ENCODE measurements at places on chromosomes 3 and 15.

GRCh38 chr15:89751748-89752147 is 699 bp upstream of the MESP1 start:
- DNase-seq: no peak

DNA sequence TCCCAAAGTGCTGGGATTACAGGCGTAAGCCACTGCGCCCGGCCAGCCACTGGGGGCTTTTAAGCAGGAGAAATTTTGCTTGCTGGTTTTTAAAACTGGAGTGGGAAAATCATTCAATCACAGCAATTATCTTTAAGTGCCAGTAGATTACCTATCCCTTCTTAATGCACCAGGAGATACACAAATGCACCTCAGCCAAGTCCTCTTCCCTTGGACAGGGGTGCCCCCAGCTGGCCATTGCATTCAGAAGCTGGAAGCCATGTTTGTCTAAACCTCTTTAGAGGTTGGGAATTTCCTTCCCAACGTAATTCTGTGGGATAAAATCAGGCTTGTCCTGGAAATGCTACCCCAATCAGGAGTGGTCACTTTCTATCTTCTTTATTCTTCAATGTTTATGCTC is 26.6 kb downstream of the MIX23 start:
- DNase-seq: no peak

DNA sequence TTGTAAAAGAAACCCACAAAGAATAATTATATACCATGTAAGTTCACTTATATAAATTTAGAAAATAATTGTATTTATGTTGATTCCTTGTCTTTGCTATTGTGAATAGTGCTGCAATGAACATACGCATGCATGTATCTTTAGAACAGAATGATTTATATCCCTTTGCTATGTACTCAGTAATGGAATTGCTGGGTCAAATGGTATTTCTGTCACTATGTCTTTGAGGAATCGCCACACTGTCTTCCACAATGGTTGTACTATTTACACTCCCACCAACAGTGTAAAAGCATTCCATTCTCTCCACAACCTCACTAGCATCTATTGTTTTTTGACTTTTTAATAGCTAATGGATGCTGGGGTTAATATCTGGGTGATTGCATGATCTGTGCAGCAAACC is 149.4 kb upstream of the CNTN3 start:
- DNase-seq: no peak

DNA sequence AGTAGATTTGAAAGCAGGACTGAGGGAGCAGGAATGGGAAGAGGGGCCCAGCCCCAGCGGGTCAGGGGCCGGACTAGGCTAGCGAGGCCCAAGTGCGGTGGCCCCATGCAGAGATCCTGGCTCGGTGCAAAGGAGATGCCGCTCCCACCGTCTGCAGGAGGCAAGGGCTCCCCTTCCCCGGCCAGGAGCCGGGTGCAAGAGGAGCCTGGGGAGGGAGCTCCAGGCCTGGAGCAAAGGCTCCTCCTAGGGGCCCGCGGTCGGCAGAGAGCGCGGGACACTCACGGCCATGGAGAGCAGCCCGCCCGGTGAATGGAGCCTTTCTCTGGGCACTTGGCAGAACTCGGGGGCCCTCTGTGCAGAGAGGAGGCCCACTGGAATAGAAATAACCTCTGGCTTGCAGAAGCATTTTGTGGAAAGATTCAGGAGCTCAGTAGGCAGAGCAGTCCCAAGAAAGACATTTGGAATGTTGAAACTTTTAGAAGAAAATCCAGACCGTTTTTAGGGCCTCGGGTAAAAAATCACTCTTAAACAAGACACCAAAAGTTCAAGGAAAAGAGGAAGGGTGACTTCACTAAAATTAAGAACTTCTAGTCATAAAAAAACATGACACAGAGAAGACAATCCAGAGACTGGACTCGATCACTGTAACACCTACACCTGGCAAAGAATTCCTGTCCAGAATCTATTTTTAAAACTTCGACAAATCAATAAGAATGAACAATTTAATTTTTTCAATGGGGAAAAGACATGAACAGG is 43.0 kb upstream of the USP3 start:
- DNase-seq: no peak

DNA sequence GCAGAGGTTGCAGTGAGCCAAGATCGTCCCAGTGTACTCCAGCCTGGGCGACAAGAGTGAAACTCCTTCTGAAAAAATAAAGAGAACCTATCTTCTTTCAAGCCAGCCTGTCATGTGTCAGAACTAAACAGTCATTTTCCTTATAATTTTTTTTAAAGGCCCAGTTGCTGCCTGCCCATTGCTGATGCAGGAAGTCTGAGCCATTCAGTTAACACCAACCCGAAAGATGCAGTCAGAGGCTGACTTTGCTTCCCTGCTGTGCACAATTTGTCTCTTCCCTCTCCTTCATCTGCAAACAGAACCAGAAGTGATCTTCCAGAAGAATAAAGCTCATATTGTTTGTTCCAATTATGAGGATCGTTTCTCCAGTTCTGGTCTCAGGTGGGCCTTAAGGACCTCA is 220.6 kb downstream of the SLCO3A1 start:
- no peak for DNase-seq

DNA sequence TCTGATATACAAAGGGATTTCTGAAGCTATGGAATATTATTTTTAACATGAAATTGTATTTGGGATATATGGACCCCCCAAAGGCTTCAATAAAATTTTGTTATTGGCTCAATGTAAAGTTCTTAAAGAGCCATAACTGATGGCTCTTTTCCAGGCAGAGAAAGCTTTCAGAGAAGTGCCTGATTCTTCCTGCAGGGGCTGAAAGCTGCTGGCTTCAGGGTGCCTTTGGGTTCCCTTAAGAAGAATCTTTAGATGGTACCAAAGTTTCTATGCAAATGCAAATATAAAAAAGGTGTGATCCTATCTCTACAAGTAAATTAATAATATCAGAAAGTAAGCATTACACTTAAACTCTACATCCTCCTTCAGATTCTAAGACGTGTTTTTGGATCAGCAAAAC is 72.6 kb downstream of the NR2F2 start:
- no peak for DNase-seq

- DNase-seq: peak; percentile 90
Observed at GRCh38 chr3:49093853-49094767, at the start of gene QRICH1. Gene QRICH1 (minus strand): TSS chr3:49094071. CDS start chr3:49077017, 17,054 bp downstream.

GRCh38 chr3:183391460-183391859 is 37.0 kb downstream of the MCF2L2 start:
- no peak for DNase-seq

DNA sequence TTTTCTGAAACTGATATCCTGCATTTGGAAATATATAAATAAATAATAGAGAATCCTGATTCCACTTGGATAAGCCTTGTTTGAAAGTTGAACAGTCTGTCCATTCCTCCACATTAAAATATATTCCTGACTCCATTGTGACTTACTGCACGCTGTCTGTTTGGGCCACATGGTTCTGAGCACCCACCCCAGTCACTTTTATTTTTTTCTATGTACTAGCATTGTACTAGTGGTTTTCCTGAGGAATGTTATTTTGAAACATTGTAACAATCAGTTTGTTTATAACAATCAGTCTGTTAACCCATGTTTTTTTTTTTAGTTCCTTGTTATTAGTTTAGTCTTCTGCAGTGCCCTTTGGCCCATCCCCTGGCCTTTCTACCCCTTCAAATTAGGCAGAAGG is 87.4 kb upstream of the CCNL1 start:
- DNase-seq: no peak

GRCh38 chr3:197218210-197218609 is 80.2 kb downstream of the DLG1 start:
- no peak for DNase-seq

DNA sequence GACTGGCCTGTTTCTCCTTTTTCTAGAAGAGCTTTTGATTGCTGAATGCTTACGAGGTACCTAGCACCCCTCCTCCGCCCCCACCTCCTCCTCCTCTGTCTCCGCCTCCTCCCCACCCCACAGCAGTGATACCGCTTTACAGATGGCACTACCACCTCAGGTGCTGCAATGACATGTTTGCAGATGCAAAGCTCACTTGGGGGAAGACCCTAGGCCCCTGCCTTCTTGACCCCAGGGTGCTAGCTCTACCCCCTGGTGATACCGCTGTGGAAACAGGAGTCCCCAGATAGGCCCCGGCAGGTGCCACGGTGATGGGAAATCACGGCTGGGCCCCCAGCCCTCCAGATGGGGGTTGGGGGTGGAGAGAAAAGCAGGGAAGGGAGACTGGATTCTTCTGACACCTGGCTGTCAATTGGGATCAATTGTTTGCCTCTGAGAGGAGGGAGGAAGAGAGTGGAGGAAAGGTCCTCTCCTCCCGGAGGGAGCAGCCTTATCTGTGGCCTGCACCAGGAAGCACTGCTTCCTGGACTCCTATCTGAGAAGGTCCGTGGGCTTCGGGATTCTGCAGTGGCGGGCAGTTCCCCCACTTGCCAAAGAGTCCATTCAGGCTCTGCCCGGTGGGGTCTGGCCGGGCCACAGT is 37.6 kb downstream of the DNASE1L3 start:
- no peak for DNase-seq

GRCh38 chr15:41561777-41562145 is 2.7 kb downstream of the TYRO3 start:
- no peak for DNase-seq

DNA sequence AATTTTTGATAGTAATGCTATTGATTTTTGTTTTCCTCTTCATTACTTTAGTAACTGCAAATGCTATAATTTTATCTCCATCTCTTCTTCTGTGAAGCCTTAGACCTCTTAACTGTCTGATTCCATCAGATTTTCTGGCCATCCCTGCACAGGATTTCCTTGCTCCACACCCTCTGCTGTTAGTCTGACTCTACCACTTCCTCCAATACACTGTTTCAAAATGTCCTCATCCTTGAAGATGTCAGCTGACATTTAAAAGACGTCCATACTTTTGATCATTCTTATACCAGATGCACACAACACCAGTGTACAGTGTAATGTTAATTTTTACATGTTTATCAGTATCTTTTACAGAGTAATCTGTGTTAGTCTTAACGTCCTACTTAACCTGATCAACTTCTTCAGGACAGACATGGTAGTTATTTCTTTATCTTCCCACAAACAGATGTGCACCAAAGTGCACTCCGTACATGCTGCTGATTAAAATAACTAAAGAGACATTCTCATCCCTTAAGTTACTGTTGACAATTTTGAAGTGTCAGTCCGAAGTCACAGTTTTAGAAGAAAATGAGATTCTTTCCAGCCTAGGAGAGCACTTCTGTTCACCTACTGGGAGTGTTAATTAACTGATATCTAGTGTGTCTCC is 102.4 kb upstream of the RASGRP1 start:
- DNase-seq: no peak

- DNase-seq: no peak
Observed at GRCh38 chr3:8210882-8211341, 290.7 kb upstream of the LMCD1 start.

GRCh38 chr3:193688834-193689714 is 96.1 kb downstream of the OPA1 start:
- DNase-seq: no peak

GRCh38 chr3:188446014-188446413 is 292.1 kb downstream of the LPP start:
- no peak for DNase-seq

GRCh38 chr3:188979248-188979647 is 192.5 kb upstream of the TPRG1 start:
- DNase-seq: no peak

DNA sequence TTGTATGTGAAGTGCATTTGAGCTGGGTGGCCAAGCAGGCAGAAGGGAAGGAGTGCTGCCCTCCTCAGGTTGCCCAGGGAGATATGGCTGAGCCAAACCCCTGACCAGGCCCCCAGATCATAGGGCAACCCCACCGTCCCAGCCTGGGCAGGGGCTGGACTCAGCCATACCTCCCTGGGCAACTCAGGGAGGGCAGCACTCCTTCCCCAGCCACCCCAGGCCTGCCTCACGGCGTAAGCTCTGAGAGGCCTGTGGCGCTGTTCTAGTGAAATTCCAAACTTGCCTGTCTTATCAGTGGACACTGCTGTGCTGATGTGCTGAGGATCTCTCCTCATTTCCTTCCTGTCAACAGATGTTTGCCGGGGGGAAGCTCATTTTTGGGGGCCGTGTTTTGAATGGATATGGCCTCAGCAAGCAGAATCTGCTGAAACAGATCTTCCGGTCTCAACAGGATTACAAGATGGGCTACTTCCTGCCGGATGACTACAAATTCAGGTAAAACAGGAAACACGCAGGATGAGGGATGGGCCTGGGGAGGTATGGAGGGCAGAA is 57.6 kb upstream of the FGD5 start:
- no peak for DNase-seq

DNA sequence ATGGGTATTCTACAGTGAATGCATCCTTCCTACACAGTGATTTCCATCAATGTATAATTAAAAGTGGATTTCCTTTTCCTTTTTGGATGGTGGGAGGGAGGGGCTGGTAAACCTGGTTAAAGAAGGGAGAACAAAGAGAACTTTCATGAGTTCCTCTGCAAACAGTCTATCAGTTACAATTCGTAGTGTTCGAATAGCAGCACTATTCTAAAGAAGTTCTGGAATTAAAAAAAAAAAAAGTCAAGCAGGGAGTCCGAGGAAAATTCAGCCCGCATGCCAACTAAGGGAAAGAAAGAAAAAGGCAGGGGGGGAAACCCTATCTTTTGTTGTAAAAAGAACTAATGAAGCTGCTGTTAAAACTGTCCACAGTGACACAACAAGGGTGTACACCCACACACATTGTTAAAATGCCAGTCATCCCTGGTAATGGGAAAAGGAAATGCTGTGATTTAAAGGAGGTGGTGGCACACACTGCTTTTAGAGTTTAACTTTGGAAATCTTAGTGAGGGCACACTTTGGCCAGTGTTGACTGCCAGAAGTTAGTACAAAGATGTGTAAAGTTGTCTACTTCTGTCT is 521.2 kb downstream of the ZIC1 start:
- DNase-seq: no peak

- no peak for DNase-seq
Observed at GRCh38 chr15:40468898-40469331, 1.9 kb upstream of the CHST14 start.

GRCh38 chr15:52066842-52067544 is 45.6 kb downstream of the BCL2L10 start:
- no peak for DNase-seq

- no peak for DNase-seq
Observed at GRCh38 chr15:57385923-57386390, 9.7 kb downstream of the CGNL1 start.

- no peak for DNase-seq
Observed at GRCh38 chr3:56124546-56124945, 343.7 kb downstream of the ERC2 start.

DNA sequence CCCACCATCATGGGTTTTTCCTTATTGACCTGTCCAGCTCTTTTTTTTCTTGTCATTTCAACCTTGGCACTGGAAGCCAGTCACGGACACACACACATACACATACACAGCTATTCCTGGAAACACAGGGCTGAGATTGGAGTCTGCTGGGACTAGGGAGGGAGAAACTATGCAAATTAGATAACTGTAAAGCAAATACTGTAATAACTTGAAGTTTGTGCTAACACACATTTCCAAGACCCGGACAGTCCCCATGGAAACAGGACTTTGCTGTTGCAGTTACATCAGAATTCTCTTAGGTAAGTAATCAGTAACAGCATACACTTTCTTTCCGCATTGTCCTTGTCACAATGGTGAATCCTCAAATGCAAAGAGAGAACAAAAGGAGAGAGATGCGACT is 304.4 kb downstream of the KBTBD8 start:
- no peak for DNase-seq

- no peak for DNase-seq
Observed at GRCh38 chr3:179971280-179971679, 65.5 kb downstream of the PEX5L start.

- no peak for DNase-seq
Observed at GRCh38 chr3:31196261-31196660, 301.8 kb upstream of the GADL1 start.

GRCh38 chr3:194244167-194244566 is 107.0 kb downstream of the CPN2 start:
- no peak for DNase-seq

- DNase-seq: peak; percentile 57
Observed at GRCh38 chr3:194344012-194344411, 7.1 kb downstream of the CPN2 start.

Measured in stimulated activated CD4-positive, alpha-beta T cell treated with anti-CD3 and anti-CD28 coated beads, Interleukin-15, amount 100 ng/mL, for 1 hour (primary cell).